ENCODE measurements at places on chromosomes 5 and 9.

GRCh38 chr9:130688072-130688471, 5.5 kb upstream of the EXOSC2 start:
- no peak for DNase-seq

DNA sequence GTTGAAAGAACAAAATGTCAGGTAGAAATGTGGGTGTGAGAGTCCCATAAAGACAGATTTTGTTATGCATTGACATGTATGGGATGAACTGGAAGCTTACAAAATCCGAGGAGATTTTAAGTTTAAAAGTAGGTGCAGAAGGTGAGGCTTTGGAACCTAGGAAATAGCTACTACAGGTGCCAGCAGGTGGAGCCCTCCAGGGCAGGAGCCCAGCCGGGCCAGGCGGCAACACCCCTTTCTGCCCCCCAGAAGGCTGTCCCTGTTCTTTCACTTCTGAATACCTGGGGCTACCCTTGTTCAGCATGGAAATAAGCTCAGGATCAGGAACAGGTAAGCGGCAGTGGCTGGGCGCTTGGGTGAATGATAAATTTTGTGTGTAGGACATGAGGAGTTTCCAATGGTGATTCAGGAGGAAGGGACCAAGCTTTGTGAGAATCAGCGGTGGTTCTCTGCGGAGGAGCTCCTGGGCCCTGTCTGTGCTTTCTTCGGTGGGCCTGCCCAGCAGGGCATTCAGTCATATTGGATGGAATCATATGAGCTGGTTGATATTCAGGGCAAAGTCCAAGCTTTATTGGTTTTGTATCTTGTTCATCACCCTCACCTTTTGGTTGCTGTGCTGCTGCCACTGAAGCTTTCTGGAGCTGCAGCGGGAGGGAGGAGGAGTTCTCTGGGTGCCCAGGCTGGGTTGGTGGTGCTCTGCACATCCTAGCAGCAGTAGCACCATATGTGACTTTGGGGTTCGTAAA, 12.3 kb downstream of the PCBD2 start:
- no peak for DNase-seq

DNA sequence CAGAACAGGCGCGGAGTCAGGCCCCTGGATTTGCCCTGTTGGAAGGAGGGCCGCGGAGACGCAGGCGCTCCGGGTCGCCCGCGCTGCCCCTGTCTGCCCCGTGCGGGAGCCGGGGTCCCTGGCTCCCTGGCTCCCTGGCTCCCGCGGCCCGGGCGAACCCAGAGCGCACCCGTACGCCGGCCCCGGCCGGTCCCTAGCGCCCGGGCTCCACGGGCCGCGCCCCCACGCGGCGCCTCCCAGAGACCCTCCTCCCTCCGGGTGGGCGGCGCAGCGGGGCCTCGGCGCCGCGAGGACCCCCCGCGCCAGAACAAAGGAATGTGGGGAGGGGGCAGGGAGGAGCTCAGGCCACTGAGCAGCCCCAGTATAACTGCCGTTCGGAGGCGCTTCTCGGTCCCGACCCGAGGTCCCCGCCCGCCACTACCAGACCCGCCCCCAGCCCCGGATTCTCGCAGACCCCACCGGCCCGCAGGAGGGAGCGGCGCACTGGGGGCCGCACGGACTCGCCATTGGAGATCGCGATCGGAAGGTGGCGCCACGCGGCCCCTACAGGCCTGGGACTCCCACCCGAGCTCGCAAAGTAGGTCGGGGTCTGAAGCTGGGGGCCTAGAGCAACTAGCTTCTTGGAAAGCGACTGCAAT, 2.4 kb downstream of the NFIL3 start:
- DNase-seq: no peak

GRCh38 chr9:136846376-136847087, 2.7 kb upstream of the PHPT1 start:
- no peak for DNase-seq

GRCh38 chr5:103929338-103930013, 366.9 kb upstream of the NUDT12 start:
- DNase-seq: no peak

DNA sequence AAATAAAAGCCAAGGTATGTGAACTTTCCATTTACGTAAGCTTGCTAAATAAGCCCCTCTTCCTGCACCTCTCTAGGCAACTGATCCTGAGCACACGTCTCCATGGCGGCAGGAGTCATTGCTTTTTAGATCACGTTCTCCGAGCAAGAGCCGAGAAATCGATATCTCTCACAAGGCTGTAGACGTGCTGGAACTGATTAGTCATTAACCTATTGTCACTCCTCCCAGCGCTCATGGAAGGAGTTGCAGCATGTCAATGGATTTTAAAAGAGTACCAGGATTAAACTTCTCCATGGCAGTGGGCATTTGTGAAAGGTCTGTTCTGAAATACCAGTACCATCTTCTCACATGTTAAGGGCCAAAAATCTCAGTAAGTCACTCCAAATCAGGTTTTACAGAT, 4.7 kb upstream of the ADCY2 start:
- no peak for DNase-seq

GRCh38 chr9:134553996-134554372, 87.6 kb upstream of the COL5A1 start:
- no peak for DNase-seq

DNA sequence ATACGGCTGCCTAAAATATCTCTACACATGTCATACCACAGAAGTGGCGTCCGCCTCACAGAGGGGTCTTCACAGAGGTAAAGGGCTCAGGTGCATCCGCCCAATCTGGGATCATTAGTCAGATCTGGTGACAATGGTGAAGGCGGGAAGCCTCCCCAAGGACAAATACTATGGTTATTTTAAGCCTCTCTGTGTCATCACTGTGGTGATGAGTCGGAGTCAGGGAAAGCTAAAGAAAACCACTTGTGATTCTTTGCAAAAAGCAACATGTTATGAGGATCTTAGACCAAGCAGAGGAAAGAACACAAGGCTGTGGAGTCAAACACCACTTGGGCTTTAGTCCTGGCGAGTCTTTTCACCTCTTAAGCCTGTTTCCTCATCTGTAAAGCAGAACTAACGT, 190.4 kb downstream of the DRD1 start:
- no peak for DNase-seq

GRCh38 chr9:36154331-36154952, 14.7 kb upstream of the CCIN start:
- no peak for DNase-seq

- DNase-seq: no peak
These were observed 39.2 kb downstream of the CFAP90 start for GRCh38 chr5:7811715-7812114.

GRCh38 chr5:2756211-2757152, 5.0 kb upstream of the IRX2 start:
- DNase-seq: no peak

DNA sequence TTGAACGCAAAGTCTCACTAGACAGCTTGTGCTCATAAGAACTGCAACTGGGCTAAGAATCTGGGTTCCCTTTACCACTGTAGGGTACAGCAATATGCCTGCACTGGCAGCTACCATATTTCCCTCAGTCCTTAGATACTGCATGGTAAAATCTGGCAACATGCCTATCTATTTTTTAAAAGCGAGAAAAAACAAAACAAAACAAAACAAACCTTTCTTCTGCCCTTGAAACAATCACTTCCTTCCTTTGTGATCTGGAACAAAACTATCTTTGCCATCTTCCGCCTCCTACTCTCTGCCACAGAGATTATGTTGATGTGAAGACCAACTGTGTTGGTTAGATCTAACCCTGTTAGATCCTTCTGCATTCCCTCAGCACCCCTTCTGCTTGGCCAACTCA, 242.9 kb downstream of the EBF1 start:
- DNase-seq: no peak

DNA sequence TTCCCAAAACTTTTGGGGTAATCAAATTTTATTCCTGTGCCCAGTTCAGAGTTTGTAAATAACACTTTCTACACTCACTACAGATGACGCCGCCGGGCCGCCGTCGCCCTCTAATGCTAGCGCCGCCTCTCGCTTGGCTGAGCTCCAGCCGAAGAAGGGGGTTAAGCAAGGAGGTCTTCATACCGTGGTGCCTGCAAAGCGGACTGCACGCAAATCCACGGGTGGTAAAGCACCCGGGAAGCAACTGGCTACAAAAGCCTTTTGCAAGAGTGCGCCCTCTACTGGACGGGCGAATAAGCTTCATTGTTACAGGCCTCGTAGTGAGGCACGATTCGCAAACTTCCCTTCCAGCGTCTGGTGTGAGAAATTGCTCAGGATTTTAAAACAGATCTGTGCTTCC, 280.4 kb downstream of the MEF2C start:
- DNase-seq: no peak

DNA sequence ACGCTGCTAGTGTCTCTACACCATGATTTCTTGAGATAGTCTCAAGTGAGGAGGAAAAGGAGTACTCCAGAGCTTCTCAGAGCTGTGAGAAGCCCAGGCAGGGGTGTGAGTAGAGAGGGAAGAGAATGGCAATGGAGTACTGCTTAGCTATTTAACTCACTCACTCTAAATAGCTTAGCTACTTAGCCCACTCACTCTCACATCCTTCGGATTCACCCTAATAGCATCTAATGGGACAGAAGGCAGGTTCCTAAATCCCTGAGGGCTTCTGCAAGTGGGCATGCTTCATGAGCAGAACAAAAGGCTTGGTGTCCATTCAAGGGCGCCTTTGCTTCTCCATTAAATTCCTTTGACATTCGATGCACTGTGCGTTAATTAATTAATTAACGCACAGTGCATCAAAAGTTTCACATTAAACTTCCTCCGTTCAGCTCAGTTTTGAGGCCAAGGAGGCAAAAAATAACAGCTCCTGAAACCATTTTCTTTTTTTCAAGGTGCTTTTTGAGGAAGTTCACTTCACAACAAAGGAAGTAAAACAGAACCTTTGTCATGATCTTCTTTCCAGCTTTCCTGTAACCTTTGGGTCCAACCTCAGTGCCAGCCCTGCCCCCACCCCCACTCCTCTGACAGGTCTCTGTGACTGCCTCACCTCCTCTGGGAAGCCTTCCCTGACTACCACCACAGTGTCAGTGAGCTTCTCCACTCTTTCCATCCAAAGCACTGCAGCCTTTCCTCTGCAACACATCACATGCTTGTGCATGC, 294.0 kb downstream of the SEC61B start:
- DNase-seq: no peak

- DNase-seq: no peak
These were observed 11.1 kb downstream of the PWWP2A start for GRCh38 chr5:160108124-160108523.

- DNase-seq: no peak
These were observed 1.6 kb downstream of the CCL19 start for GRCh38 chr9:34689512-34689911.

DNA sequence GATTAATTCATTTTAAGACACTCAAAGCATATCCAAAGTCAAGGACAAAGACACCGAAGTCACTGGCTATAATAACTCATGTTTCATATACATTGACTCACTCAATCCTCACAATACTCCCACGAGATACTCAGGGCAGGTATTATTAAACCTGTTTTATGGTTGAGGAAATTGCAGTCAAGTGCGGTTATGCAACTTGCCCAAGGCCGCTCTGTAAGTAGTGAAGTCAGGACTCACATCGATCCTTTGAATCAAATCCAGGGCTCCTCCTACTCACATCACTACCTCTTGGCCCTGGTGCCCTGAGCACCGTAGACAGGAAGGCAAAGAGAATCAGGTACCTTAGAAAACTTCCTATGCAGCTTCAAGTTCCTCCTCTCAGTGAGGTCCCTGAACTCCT, 87.8 kb upstream of the APC start:
- DNase-seq: no peak

GRCh38 chr9:99998266-99998665, 91.8 kb downstream of the STX17 start:
- DNase-seq: no peak

DNA sequence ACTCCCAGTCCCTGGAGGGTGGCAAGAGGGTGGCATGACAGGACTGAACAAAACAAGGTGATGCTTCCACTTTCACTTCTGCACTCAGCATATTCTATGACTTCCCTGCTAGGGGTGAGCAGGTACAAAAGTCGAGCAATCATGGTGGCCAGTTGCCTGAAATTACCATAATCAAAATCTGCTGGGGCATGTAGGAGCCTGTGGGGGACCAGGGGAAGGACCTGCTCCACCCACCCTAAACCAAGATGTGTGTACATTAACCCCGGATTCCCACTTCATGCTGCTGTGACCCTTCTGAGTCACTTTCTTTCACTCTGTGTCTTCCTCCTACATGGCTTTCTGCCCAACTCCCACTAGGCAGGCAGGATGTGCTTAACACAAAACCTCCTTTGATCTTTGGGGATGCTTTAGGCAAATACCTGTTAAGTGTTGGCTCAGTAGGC, 73.3 kb upstream of the PHF24 start:
- DNase-seq: no peak

DNA sequence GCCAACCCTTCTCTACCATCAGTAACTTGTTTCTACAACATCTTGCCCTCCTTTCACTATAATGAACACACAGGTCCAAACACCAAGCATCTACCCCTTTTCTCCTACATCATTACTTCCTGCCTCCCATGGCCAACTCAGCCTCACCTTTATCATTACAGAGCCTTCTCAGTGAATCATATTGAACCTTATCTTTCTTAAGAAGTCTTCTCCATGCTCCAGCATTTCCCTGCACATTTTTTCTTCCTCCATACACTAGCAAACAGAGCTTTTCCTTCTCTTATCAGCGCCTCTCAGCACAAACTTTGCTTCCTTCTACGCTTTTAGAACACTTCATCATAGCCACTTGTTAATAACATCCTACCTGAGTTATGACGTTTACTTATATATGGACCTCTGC, 148.2 kb downstream of the ARL15 start:
- no peak for DNase-seq

DNA sequence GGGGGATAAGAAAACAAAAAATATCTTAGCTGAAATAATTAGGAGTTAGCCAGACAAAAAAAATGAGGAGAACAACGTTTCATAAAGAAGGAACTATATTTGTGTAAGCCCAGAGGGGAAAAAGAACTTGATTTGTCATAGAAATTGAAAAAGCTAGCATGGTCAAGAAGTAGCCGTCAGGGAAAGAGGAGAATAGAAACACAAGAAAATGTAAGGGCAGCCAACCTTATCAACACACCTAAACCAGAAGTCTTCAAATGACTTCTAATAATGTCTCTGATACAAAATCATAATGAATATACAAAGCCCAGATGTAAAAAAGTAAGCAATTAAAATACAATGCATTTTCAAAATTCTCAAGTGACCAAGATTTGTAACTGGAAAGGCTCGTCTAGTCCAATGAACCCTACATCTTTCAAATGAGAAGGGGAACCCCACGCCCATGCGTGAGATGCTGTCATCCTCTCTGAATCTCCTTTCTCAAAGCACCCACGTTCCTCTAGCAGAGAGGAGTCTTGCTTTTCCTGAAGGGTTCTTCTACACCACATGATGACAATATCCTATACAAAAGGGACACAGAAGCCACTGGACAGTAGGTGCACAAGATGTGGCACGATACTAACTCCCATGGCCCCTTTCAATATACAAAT, 103.7 kb downstream of the ARL15 start:
- DNase-seq: no peak

- DNase-seq: no peak
These were observed 124.6 kb downstream of the CAMK4 start for GRCh38 chr5:111348661-111349329.

GRCh38 chr9:12054235-12054634, 639.0 kb upstream of the TYRP1 start:
- no peak for DNase-seq

All from AG09309 (cell line).